GM10248 (cell line): ENCODE measurements at places on chromosomes 7 and 10.

DNA sequence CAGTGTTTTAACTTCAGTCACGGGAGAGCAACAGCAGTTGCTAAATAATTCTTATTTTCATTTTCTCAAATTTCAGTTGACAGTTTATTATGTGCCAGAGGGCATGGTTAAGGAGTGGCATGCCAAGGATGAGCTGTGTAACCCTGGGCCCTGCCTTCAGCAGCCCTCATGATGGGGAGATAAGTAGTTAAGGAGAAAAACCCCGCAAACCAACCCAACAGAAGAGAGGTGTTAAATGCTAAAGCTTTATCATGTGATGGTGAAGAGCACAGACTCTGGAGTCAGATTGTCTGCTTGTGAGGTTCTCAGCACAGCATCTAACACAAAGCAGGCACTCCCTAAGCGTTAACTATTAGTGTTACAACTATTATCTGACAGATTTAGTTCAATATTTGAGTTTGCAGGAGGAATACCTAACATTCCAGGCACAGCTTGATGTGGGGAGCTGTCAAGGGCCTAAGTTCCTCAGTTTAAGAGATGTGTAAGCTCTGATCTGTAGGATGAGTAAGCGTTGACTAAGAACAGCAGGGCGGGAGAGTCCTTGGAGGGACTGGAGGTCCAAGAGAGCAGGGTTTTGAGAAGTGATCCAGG, 29.6 kb downstream of the STAM start:
- no peak for DNase-seq

DNA sequence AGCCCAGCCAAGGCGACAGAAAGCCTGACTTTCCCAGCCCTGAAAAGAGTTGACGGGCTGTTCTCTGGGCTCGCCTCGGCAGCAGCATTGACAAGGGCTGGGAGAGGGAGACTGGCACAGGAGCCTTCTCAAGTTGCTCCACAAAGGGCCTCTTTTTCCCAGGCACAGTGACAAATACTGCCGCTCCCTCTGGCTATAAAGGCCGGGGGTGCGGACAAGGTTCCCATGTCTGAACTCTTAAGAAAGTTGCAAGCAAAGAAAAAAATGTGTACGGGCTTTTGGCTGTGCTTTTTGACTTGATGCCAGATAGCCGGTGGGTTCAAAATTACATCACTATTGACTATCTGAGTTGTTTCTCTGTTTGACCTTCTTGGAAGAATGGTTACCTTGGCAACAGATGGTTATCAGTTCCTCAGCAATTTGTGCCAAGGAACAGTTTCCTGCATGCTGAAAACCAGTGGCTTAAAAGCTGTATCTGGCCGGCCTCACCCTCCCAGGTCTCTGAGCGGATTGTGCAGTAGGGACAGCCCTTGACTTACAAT, 115.9 kb upstream of the EEPD1 start:
- no peak for DNase-seq

DNA sequence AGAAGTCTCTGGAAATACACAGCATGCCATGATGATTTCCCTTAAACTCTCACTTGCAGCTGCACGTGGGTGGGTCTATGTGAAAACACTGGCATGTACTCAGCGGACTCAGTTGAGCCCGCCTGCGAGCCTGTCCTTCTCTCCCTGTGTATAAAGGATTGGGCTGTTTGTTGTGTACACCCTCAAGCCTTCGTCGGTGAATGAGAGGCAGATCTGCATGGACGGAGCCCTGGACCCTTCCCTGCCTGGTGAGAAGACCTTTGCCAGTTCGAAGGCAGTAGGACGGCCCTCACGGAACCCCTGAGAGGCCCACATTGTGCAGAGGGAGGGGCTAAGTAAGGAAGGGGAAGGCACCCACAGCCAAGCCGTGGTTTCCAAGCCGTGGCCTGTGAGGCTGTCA, 121.2 kb downstream of the WDFY4 start:
- no peak for DNase-seq

DNA sequence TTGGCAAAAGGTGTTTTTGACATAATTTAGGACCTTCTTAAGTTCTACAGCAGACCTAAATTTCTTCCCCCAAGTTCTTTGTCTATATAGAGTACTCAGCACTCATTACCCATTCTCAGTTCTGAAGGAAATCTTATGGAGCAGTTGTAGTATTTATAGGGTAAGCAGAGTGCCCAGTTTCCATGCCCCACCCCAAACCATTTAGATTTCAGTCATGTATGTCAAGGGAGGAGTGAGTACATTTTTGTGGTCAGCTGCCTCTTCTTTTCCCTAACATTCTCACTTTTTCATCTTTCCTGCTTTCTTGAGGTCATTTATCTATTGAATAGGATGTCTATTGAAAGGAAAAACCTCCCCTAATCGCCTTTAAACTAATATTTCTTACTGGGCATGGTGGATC, 83.3 kb downstream of the KAT6B start:
- DNase-seq = no peak

DNA sequence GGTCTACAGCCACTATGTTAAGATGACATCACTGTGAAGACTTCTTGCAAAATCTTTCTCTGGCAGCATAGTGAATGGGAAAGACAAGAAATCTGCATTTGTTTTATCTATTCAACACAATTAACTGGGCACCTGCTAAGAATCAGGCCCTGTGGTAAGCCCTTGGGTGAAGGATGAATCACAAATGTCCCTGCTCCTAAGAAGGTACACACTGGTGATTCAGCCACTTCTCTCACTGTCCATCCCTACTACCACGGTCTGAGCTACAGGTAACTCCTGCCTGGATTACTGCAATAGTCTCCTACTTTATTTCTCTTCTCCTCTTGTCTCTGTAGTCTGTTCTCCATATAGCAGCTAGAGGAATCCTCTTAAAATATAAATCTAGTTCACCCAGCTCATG, 116.1 kb downstream of the HIBADH start:
- DNase-seq = no peak

DNA sequence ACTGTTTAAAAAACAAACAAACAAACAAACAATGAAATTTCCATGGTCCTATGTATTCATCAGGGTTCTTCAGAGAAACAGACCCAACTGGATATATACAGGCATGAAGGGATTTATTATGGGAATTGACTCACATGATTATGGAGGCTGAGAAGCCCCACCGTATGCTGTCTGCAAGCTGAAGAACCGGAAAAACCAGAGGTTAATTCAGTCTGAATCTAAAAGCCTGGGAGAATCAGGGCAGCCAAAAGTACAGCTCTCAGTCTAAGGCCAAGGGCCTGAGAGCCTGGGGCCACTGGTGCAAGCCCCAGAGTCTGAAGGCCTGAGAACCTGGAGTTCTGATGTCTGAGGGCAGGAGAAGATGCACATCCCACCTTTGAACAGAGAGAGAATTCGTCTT, 163.5 kb downstream of the MDFIC start:
- DNase-seq = no peak

GRCh38 chr10:98425511-98426352, 10.8 kb upstream of the PYROXD2 start:
- peak; percentile 73 for DNase-seq

GRCh38 chr7:138873220-138873892, 75.4 kb upstream of the ATP6V0A4 start:
- no peak for DNase-seq

- DNase-seq = peak; percentile 63
These were observed 5.6 kb upstream of the PKD1L1 start for GRCh38 chr7:47953822-47954221.

DNA sequence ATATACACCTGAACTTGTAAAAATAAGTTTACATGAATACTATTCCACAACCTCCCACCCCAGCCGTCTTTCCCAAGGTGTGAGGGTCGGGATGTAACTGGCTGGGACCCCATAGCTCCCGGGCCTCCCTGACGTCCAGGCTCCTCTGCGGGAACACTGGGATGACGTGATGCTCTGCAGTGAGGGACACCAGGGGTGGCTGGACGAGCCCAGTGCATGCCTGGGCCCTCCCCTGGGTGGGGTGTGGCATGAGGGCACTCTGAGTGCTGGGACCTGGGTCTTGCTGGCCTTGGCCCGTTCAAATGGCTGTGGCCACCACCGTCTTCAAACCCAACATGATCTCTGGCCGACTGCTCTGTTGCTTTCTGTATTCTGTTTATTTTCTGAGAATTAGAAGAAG, 182.4 kb downstream of the DNAJB6 start:
- DNase-seq = no peak

DNA sequence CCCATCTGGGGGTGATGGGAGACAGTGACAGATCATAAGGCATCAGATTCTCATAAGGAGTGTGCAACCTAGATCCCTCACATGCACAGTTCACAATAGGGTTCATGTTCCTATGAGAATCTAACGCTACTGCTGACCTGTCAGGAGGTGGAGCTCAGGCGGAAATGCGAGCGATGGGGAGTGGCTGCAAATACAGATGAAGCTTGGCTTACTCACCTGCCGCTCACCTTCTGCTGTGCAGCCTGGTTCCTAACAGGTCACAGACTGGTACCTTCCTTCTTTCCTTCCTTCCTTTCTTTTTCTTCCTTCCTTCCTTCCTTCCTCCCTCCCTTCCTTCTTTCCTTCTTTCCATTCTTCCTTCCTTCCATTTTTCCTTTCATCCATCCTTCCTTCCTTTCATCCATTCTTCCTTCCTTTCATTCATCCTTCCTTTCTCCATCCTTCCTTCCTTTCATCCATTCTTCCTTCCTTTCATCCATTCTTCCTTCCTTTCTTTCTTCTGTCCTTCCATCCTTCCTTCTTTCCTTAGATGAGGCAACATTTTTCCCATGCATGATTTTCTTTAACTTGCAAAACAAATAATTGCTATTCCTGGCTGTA, 370.0 kb upstream of the AUTS2 start:
- no peak for DNase-seq

DNA sequence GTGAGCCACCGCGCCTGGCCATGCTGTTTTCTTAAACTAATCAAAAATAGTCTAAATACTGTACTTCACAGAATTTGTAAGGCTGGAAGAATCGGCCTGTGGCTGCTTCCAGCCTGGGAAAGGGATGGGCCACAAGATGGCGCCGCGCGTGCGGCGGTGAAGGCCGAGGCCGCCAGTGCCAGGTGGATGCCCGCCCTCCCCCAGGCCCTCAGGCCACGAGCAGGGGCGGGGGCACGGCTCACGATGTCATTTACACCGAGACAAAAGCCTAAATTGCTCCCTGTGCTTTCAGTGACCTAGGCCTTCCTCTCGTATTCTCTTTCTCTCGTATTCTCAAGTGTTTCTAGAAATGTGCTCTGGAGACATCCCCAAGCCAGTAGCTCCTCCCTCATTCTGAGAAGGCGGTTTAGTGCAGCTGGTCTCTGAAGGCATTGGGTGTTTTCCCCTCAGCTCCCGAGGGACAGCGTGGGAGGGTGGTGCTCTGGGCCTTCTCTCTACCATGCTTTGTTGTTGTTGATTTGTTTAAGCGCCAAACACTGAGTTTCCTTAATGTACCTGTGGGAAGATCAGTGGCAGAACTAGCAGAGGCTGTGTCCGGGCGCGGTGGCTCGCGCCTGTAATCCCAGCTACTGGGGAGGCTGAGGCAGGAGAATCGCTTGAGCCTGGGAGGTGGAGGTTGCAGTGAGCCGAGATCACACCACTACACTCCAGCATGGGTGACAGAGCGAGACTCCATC, 68.4 kb downstream of the CDC123 start:
- DNase-seq = peak; percentile 94

- DNase-seq = no peak
These were observed 82.2 kb upstream of the TES start for GRCh38 chr7:116128139-116128538.

DNA sequence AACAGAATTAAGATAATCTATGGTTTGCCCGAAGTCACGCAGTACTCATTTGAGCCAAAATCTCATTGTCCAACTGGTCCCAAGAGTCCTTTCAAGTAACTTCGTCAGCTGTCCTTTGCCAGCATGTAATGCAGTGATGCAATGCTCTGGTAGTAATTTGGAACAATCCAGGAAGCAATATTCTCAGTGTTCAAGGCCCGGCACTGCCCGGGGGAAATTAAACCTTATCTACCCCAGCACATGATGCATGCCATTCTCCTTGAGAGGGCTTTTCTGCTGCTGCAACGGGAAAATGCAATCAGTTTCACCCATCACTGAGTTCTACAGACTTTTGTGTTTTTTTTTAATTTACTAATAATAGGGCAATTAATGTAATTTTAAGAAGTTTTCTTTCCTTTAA, 77.6 kb upstream of the NME8 start:
- no peak for DNase-seq

GRCh38 chr10:26291721-26292480, 75.3 kb downstream of the GAD2 start:
- DNase-seq = no peak

GRCh38 chr7:99061001-99061776, 82.7 kb downstream of the SMURF1 start:
- no peak for DNase-seq

- no peak for DNase-seq
These were observed 40.0 kb downstream of the KCTD7 start for GRCh38 chr7:66668677-66669076.

GRCh38 chr7:157518514-157519175, 181.8 kb downstream of the DNAJB6 start:
- DNase-seq = no peak

- DNase-seq = peak; percentile 98
These were observed at the start of the genes EXOSC1 and ZDHHC16 for GRCh38 chr10:97445722-97446639. Gene EXOSC1 (minus strand): TSS chr10:97446006. CDS start chr10:97445985, 21 bp downstream. Gene ZDHHC16 (plus strand): TSS chr10:97446175. CDS start chr10:97451676, 5,501 bp downstream.
